ENCODE measurements at places on chromosomes 7 and 10. TPM values are rescaled to one million over a fixed set of nuclear protein-coding genes. Genes with fewer than 3 reads are reported as not detected.

The AKR1C4 gene
- not detected for total RNA-seq

DNA sequence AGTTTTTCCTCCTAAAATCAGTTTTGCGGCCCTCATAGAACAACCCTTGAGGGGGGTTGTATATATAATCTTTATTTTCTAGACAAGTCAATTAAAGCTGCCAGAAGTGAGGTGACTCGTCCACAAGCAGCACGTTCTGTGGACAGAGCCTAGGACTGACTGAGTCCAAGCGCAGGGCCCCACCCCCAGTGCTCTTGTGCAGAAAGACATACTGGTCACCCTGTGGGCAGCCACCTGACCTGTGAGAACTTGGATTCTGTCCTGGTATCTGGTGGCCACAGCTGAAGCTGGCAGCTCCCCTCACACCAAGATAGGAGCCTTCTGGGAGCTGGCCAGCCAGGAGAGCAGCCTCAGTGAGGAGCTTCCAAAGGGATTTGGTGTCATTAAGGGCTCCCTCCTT lies 89.3 kb downstream of the GRK5 start:
- no peak overlapping the region for H3K27ac ChIP-seq
- H3K27me3 ChIP-seq = no peaks in the 10 kb centered on the region
- no peak overlapping the region for H3K4me3 ChIP-seq
- DNase-seq = no peak
- H3K36me3 ChIP-seq = no peaks in the 10 kb centered on the region
- H3K4me1 ChIP-seq = peaks cover 4% of the 10 kb centered on the region

The EVX1 gene
- not detected for total RNA-seq

The TTYH3 gene
- 24.9 TPM for total RNA-seq

DNA sequence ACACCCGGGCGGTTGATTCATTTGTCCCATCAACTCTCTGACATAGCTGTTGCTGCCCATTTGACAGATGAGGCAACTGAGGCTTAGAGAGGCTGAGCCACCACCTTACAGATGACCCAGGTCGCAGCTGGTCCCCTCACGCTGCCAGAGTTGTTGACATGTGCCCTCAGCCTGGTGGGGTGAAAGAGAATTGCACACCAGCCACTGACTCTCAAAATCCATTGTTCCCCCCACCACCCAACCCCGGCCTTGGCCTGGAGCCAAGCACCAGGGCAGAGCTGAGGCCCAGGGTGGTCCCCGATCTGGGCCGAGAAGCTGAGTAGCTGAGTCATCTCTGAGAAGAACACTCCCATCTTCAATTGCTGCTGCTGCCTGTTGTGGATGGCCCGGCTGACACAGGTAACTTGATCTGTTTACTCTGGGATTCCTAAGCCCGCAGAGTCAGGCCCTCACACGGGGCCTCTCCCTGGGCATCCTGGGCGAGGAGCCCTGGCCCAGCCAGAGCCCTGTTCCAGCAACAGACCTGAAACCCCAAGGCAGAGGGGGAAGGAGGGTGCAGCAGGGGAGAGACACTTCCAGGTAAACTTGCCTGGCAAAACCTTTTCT lies 27.5 kb downstream of the PVRIG start:
- H3K27ac ChIP-seq = no peak overlapping the region
- H3K4me1 ChIP-seq = peaks cover 4% of the 10 kb centered on the region
- DNase-seq = no peak
- no peaks in the 10 kb centered on the region for H3K27me3 ChIP-seq

GRCh38 chr10:25159591-25159990 lies 15.2 kb upstream of the GPR158 start:
- no peaks in the 10 kb centered on the region for H3K4me1 ChIP-seq
- DNase-seq = no peak
- no peak overlapping the region for H3K27ac ChIP-seq
- H3K36me3 ChIP-seq = no peaks in the 10 kb centered on the region
- no peak overlapping the region for H3K4me3 ChIP-seq
- H3K27me3 ChIP-seq = no peaks in the 10 kb centered on the region

All from ovary (tissue), 10 donors.